ENCODE measurements at places on chromosomes 6 and 20.
A peak's percentile ranks its signal among the peaks of the same experiment; 100 is the strongest.

DNA sequence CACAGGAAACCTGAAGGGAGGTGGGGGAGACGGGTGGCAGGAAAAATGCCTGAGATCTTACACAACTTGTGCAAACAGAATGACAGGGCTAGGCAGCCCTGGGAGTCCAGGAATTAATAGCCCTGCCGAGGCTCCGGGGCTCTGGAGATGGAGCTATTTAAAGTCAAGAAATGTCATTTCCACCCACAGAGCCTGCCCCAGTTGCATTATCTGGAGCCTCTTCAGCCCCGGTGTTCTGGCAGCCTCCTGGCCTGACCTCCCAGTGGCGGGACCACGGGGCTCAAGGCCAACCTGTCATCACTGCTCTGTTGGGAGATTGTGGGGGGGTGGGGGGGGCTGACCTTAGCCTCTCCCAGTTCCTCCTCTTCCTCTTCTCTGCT, 28.5 kb upstream of the SCUBE3 start:
- DNase-seq: no peak

- DNase-seq: no peak
These were observed 872 bp downstream of the HSPA12B start for GRCh38 chr20:3733119-3733995.

DNA sequence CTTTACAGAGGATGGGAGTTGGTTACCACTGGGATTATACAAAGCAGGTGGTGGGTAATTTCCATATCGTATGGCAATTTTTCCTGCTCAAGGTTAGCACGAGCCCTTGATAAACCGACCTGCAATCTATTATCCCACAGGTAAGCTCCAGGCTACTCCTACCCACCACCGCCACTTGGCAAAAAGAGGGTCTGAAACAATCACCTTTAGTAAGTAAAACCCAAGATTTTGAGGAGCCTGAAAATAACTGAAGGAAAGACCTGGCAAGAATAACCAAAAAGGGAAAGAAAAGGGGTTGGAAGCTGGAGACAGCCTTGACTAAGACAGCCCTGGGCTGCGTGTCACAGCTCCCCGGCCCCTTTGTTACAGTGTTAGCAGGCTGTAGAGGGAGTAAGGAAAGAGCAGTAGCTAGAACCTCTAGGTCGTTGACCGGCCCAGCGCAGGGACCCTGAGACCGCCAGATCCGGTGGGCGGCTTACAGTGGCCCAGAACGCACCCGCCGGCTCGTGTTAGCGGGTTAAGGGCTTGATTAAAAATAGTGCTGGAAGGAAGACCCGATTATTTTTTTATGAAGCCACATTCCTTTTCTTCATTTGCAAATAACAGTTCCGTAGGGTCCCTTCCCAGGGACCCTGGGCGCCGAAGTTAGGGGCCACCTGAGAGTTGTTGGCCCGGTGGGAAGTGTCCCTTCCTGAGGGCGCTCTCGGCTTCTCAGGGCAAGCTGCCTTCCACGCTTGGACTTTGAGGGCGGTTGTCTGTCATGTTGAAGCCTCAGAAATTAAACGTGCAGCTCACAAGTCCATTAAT, 30.5 kb downstream of the TFAP2B start:
- no peak for DNase-seq

DNA sequence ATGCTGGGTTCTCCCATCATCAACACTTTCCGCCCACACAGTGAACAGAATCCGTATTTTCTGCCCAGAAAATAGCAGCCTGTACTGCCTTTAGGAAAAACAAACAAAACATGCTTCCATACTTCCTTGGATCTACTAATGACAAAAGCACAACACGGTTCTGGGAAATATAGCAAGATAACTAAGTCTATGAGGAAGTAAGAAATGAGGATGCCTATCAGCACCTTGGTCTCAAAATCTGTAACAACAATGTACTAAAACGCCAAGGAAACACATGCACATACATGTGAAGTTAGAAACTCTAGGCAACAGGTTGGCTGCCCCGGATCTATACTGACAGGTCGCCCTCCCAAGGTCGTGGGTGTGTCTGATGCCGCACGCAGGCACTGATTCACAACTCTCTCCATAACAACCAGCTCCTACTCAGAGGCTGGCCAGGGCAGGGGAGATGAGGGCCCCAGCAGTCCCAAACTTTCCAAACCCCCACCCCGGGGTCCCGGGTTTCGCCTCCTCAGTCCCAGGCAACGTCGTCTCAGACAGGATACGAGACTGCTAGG, 710 bp downstream of the BTBD9 start:
- peak; percentile 79 for DNase-seq

- no peak for DNase-seq
These were observed 169.3 kb downstream of the ANKRD60 start for GRCh38 chr20:58059260-58059544.

DNA sequence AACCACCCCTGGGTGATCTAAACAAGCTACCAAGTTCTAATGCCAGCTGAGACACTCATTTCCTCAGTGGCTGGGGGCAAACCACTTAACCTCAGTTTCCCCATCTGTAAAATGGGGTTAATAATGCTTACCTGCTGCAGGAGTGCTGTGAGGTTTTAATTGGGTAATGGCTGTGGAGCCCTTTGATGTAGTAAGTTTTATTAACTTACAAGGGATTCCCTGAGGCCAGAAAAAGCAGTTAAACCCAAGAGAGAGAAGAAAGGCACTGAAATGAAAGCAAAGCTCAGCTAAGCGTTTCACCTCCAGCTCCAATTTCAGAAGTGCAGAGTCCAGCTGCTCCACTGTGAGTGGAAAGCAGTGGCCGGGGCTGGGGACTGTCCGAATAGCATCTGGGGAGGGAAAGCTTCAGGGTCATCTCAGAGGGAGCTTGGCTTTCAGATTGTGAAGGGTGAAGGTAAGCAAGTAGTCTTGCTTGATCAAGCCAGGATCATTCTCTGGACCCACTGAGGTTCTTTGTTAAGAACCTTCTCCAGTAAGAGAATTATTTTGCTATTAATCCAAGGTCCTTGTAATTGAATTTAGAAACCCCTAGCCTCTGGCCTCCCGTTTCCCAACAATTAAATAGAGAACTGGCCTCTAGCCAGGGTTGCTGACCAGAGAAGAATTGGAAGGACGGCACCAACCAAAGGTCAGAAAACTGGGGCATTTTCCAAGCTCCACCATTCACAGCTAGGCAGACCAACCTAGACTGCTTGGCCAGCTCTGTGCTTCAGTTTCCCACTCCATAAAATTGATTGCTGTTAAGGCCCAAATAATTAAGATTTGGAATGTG, 20.9 kb upstream of the TCP11 start:
- no peak for DNase-seq

DNA sequence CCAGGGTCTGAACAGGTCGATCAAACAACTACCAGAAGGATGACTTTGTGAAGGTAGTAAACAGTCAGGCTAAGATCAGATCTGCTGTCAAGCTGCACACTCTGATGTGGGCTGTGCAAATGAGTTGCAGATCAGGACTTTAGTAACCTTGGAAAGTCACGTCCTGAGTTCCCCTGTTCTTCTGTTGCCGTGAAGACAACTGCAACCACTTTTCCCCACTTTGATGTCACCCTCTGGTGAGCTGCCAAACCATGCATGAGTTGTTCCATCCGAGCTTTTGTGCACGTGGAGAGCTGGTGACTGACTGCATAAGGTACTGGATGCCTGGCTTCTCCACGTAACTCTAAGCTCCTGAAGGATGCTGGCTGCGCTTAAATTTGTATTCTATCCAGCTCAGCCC, 111.0 kb downstream of the CD83 start:
- DNase-seq: peak; percentile 19

- no peak for DNase-seq
These were observed 32.5 kb downstream of the SLC22A2 start for GRCh38 chr6:160226118-160226591.

- no peak for DNase-seq
These were observed 172.8 kb upstream of the SYNDIG1 start for GRCh38 chr20:24296477-24297261.

GRCh38 chr6:170134471-170135440, 156.1 kb downstream of the DLL1 start:
- DNase-seq: no peak

- DNase-seq: no peak
These were observed 16.2 kb upstream of the IYD start for GRCh38 chr6:150352321-150353296.

DNA sequence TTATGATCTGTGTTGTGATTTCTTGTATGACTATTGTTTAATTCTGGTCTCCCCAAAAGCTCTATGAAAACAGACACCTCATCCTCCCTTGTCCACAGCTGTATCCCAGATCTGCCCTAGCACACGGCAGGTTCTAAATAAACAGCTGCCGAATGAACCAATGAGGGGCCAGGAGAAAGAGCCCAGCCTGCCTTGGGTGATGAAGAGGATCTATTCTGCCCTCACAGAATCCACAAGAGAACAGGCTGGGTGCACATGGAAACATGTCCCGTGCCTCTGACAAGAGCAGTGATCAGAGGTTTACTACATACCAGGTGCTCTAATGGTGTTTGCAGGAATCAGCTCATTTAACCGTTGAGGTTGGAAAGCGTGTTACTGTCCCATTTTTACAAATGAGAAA, 15.6 kb upstream of the TLDC2 start:
- no peak for DNase-seq

- no peak for DNase-seq
These were observed 3.6 kb upstream of the DSN1 start for GRCh38 chr20:36777167-36777566.

- no peak for DNase-seq
These were observed 2.4 kb downstream of the AGPAT4 start for GRCh38 chr6:161271343-161272030.

DNA sequence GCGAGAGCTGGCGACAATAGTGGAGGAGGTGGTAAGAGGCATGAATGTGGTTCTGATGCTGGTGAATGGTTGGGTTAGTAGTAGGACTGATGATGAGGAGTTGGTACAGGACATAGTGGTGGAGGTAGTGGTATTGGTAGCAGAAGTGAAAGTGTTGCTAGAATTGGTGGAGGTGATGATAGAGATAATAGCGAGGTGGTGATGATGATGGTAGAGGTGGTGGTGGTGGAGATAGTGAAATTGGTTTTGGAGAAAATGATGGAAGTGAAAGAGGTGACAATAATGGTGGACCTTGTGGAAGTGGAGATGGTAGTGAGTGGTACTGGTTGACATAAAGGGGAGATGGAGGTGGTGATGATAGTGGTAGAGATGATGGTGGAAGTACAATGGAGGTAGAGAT, 360.2 kb upstream of the JAG1 start:
- DNase-seq: no peak

DNA sequence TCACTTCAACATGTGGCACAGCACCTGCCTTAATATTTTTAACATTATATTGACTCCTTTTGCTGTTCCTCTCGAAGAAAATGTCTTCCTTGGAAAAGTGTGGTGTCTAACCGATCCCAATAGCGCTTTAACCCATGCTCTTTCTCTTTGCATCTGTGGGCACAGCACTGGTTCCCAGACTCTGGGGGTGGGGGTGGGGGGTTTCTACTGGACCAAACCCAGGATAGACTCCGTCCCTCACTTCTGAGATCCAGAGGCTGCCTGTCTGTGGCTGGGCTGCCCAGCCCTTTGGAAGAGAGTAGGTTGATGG, 3.9 kb upstream of the ZNF292 start:
- no peak for DNase-seq

- no peak for DNase-seq
These were observed 3.5 kb downstream of the FOXO3 start for GRCh38 chr6:108564178-108564577.

DNA sequence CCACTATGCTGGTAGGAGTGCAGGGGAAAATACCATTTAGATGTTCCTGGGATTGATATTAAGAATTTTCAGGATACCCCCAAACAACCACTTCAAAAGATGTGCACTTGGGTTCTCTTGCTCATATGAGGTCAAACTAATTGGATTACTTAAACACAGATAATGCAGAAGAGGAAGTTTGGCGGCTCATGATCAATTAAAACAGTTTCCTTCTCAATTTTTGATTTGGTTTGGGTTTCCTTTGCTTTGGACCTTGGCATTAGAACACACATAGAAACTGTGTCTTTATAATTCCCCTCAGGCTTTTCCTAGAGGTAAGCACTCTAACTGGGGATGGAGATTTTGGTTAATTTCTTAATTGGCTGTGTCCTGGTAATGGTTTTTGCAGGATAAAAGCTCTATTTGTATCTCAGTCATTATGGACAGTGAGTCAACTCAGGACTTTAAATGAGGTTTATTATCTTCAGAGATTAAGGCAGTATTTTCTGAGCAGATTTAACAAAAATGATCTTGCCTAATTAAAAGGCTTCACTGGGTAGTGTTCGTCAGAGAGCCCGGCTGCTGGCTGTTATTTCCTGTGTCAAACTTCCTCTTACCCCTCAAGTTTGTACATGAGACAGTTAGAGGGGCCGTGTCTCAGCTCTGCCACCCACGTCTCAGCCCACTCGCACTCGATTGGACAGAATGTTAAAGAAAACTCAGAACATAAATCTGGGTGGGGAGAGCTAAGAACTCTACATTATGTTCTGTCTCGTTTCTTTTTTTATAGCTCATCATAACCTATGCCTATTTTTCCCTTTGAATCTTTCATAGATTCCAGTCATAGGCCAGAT, 50.3 kb upstream of the PREP start:
- DNase-seq: no peak

DNA sequence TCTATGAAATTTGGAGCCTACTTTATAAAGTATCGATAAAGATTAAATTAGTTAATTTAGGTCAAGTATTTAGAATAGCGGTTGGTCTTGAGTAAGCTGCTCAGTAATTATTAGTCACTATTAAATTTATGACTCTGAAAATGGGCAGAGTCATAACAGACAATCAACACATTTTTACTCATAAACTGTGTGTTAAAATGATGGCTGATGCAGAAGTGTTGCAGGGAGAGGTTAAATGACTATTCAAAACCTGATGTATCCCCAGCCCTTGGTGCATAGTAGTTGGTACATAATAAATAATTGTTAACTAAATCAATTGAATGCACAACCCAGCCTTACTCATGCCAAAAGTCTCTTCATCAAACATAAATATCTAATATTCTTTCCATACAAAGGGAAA, 30.6 kb downstream of the HIVEP2 start:
- no peak for DNase-seq

- DNase-seq: no peak
These were observed 36.7 kb downstream of the CYP24A1 start for GRCh38 chr20:54137115-54137514.

DNA sequence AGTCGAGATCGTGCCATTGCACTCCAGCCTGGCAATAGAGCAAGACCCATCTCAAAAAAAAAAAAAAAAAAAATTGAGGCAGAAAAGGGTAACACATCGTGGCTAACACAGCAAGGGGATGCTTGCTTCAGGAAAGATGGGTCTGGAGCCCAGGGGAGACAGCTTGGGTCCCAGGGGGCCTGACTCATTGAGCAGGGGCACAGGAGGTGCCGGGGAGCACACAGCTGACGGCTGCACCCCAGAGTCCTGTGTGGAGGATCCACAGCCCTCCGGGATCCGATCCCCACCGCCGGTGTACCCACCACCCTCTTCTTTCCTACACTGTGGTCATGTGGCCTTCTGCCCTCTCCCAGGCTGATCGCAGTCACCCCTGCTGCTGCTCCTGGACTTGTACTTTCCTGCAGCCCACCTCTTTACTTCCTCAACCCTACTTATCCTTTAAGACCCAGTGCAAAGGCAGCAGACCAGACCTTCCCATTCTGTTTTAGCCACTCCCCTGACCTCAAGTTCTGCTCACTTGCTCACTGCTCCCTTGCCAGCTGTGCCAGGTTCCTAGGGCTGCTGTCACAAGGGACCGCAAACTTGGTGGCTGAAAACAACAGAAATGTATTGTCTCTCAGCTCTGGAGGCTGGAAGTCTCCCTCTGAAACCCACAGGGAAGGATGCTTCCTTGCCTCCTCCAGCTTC, 17.6 kb upstream of the EZR start:
- no peak for DNase-seq

All from stimulated activated naive CD4-positive, alpha-beta T cell (primary cell).